ENCODE measurements at places on chromosomes 16 and 17.
A peak's percentile ranks its signal among the peaks of the same experiment; 100 is the strongest.

- H3K36me3 ChIP-seq = no peaks in the 10 kb centered on the region
- H3K4me1 ChIP-seq = no peaks in the 10 kb centered on the region
- H3K27ac ChIP-seq = no peak overlapping the region
- no peak overlapping the region for H3K4me3 ChIP-seq
These were observed 20.2 kb downstream of the SYCE1L start for GRCh38 chr16:77219437-77219836.

DNA sequence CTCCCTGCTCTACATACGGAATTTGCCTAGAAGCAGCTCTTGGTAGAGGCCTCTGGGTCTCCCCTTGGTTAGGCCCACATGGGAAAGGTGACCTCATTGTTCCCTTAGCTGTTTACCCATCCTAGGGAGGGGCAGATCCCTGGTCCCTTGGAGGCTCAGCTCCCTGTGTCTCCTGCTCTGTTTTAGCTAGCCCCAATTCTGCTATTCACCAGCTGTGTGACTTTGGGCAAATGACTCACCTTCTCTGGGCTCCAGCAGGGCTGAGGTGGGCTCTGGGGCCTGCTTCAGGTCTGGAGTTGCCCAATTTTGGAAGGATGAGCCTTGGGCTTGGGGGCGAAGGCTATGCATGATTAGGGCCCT is 3.9 kb downstream of the ABCC3 start:
- H3K36me3 ChIP-seq = no peaks in the 10 kb centered on the region
- no peak overlapping the region for H3K27ac ChIP-seq
- no peak for DNase-seq
- no peak overlapping the region for H3K4me3 ChIP-seq
- peaks cover 54% of the 10 kb centered on the region for H3K4me1 ChIP-seq

GRCh38 chr16:57994778-57995177 is 5.7 kb downstream of the ZNF319 start:
- no peak overlapping the region for H3K4me3 ChIP-seq
- DNase-seq = no peak
- no peaks in the 10 kb centered on the region for H3K27me3 ChIP-seq
- peaks cover 60% of the 10 kb centered on the region for H3K36me3 ChIP-seq
- H3K4me1 ChIP-seq = peaks cover 27% of the 10 kb centered on the region
- H3K27ac ChIP-seq = no peak overlapping the region

- H3K4me1 ChIP-seq = no peaks in the 10 kb centered on the region
- H3K27me3 ChIP-seq = no peaks in the 10 kb centered on the region
- H3K27ac ChIP-seq = no peak overlapping the region
- H3K4me3 ChIP-seq = no peak overlapping the region
- peaks cover 26% of the 10 kb centered on the region for H3K36me3 ChIP-seq
These were observed 5.9 kb downstream of the TRPV1 start for GRCh38 chr17:3603119-3603869.

- peak overlapping the region; percentile 100 for H3K27ac ChIP-seq
- peaks cover 75% of the 10 kb centered on the region for H3K4me1 ChIP-seq
- no peak for DNase-seq
- H3K36me3 ChIP-seq = no peaks in the 10 kb centered on the region
- peak overlapping the region; percentile 93 for H3K4me3 ChIP-seq
- H3K27me3 ChIP-seq = no peaks in the 10 kb centered on the region
These were observed 2.0 kb downstream of the CUEDC1 start for GRCh38 chr17:57953219-57953618.

DNA sequence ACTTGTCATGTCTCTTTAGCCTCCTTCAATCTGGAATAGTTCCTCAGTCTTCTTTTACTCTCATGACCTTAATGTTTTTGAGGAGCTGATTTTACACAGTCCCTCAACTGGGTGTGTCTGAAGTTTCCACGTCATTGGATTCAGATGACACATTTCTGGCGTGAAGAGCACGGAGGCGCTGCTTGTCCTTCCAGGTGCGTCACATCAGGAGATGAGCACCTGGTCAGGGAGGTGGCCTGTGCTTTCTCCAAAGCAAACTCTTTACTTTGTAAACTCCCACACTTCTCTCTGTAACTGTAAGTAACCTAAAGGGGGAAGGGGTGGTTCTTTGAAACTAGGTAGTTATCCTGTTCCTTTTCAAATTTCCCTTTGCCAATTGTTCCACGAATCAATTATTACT is 52.5 kb upstream of the MNT start:
- no peaks in the 10 kb centered on the region for H3K27me3 ChIP-seq

DNA sequence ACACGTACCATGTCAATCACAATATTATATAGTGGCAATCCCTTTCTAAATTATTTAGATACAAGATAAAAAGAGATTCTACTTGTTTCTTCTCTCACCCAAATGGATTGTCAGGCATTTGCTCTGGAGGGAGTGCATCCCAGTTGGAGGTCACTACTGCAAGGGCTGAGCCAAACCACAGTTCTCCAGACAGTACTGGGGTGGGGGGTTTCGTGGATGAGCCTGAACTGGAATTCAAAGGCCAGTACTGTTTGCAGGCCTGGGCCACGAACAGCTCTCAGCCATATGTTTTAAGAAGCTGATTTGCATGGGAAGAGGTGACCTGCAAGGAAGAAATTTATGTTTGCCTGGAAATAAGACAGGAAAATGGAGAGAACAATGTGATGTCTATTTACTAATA is 314.9 kb downstream of the PMP22 start:
- no peak overlapping the region for H3K4me3 ChIP-seq
- no peak overlapping the region for H3K27ac ChIP-seq
- peak; percentile 64 for DNase-seq
- no peaks in the 10 kb centered on the region for H3K27me3 ChIP-seq
- no peaks in the 10 kb centered on the region for H3K36me3 ChIP-seq
